ENCODE measurements at places on chromosomes 3 and 15. TPM values are rescaled to one million over a fixed set of nuclear protein-coding genes. Genes with fewer than 3 reads are reported as not detected.

DNA sequence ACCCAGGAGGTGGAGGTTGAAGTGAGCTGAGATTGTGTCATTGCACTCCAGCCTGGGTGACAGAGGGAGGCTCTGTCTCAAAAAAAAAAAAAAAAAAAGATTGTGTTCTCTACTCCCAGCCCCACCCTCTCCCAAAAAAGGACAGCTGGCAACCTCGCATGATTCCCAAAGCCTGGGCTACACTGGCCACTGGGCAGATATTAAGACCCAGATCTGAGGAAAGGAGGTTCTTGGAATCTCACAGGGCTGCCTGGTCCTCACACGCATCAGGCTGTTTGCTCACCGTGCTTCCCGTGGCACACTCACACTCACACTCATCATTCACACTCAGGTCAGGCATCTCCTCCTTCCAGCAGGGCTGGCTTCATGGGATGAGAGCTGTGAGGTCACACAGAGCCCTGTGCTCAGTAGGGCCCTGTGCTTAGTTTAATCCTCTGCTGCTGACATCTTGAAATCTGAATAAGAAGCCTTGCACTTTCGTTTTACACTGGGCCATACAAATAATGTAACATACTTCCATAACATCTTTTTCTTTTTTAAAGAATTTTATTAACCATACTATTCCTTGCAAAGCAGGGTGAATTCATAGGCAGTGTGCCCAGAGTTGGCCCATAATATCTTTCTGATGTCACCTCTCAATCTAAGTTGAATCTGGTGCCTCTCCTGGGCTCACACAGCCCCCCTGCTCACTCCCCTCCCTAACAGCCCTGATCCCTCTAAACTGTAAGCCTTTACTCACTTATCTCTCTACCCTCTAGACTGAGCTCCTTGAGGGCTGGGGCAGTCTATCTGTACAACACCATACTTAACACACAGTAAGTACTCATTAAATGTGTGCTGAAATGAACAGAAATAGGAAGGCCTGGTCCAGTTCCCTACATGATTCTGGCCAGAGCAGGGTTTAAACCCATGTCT lies 50.2 kb upstream of the C15orf39 start:
- no peak for DNase-seq

DNA sequence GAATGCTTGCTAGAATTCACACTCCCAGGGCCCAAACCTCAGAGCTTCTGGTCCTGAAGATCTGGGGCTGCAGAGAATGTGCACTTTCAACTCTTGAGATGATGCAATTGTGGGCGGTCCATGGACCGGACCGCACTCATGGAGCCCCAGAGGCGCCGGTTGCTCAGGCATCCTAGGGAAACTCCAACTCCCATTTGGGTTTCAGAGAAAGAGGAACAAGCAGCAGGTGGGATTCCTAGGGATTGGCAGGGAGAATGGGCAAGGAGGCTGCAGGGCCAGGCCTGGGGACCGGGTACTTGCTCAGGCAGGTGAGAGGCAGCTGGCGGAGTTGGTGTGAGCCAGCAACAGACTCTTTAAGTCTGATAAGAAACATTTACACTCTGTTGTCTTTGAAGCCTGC lies 3.5 kb downstream of the NOX5 start:
- no peak for DNase-seq

GRCh38 chr15:64535460-64536243 lies 75.3 kb downstream of the ZNF609 start:
- no peak for DNase-seq

GRCh38 chr3:52146189-52146588 lies 8.0 kb downstream of the POC1A start:
- no peak for DNase-seq

DNA sequence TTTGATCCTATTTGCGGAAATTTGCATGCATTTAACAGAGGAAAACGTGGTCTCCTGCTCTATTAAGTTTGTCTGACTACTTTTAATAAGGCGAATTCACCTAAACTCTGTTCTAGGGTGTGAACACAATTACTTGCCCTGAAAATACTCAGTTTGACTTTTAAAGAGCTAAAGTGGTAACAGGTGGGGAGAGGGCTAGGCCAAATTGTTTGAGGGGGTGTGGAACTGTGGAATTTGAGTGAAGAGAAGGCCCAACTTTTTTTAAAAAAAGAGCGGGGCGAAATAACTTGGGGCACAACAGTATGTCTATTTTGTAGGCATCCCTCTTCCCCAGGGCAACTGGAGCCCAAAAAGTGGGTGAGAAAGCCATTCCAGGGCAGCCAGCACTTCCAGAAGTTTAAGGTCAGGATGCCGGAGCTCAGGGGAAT lies 580 bp upstream of the FXR1 start:
- DNase-seq, result no peak

GRCh38 chr3:14725013-14725412 lies 50.1 kb downstream of the C3orf20 start:
- no peak for DNase-seq

CHRNA7 gene
- 3.9 TPM for total RNA-seq

ARL13B gene
- 4.7 TPM for total RNA-seq

CHDH gene
- total RNA-seq, result 48.6 TPM

ATP8B4 gene
- total RNA-seq, result 2.7 TPM

TEX9 gene
- 5.4 TPM for total RNA-seq
